Keratinocyte (primary cell): ENCODE measurements at places on chromosomes 7 and 10. TPM values are rescaled to one million over a fixed set of nuclear protein-coding genes. Genes with fewer than 3 reads are reported as not detected.

Gene ZNF853
- 0.02 to 0.03 TPM (median 0.03 TPM) in 3 replicates for polyA plus RNA-seq

Gene ACADSB
- polyA plus RNA-seq = 5.0 to 10.1 TPM (median 6.0 TPM) in 3 replicates

Gene PCGF6
- 4.6 to 11.1 TPM (median 7.5 TPM) in 3 replicates for polyA plus RNA-seq

Gene PHYHIPL
- 0.02 to 0.12 TPM (median 0.09 TPM) in 3 replicates for polyA plus RNA-seq

Gene IL6
- polyA plus RNA-seq = 0.10 to 5.0 TPM (median 2.7 TPM) in 3 replicates

Gene ZPBP
- polyA plus RNA-seq = not detected in 3 replicates
